Fibroblast of upper back skin (primary cell): ENCODE measurements at places on chromosomes 16 and 17.
A peak's percentile ranks its signal among the peaks of the same experiment; 100 is the strongest.

GRCh38 chr17:79053251-79053925, 21.2 kb upstream of the ENGASE start:
- peak; percentile 29 for DNase-seq

GRCh38 chr16:49697631-49698452, 158.1 kb downstream of the ZNF423 start:
- DNase-seq, result no peak

DNA sequence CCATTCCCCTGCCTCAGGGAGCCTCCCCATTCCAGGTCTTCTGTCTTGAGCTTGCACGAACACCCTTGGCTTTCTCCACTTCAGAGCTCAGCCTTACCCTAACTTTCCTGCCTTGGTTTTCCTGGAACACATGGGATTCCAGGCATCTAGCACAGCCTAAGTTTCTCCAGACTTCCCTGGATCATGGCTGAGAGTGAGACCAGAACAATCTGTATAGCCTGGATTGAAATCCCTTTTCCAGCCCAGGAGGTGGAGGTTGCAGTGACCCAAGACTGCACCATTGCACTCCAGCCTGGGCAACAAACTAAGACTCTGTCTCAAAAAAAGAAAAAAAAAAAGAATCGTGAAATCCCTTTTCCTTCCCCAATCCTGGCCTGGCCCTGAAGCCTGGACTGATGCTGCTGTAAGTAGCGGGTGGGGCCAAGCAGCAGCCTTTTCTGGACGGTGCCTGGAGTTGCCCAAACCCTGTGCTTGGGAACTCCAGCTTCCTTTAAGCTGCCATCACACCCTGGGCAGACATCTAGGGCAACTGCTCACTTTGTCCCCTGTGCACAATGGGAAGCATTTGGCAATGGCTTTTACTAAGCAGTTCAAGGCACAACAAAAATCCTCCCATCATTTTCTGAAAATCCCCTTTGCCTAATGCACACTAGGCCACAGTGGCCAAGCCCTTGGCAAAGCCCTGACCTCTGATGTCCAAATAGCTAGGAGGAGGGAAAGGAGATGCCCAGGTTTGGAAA, 12.0 kb upstream of the SLC16A5 start:
- DNase-seq, result no peak

GRCh38 chr16:80298676-80299075, 242.1 kb upstream of the DYNLRB2 start:
- DNase-seq, result no peak

GRCh38 chr16:79336437-79337229, 263.9 kb downstream of the MAF start:
- no peak for DNase-seq

DNA sequence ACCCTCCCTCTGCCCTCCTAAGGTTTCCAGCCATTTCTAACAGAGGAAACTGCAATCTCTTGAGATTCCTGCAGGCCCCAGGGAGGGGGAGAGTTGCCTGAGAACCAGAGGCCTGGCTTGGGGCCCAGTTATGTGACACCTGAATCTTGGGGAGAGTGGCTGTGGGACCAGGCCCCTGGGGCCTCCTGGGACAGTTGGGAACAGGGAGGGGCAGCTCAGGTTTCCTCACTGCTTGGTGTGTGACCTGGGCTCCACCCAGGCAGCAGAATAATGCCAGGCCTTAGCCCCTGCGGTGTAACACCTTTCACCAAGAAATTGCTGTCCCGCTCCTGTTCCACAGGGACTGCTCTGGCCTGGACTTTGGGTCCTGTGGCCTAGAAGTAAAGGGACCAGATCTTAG, 44.3 kb upstream of the CRHR1 start:
- DNase-seq, result no peak

GRCh38 chr17:57035971-57036481, 49.0 kb upstream of the AKAP1 start:
- no peak for DNase-seq

- no peak for DNase-seq
These were observed 4.5 kb downstream of the ALKBH5 start for GRCh38 chr17:18187821-18188761.

DNA sequence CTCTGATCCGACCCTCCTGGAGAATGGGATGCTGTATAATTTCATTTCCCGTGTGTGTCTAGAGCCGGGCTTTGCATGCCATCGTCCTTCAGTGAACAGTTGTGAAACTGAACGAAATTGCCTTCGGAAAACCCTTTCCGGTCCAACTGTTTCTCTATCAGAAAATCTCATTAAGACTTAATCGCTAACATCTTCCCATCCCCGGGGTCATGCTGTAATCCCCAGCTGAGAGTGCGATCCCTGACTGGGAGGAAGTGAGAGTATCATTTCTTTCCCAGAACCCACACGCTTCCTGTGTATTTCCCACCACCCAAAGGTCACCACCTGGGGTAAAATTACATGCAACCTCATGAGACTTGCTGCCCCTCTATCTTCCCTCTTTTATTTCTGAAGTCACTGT, 75.6 kb upstream of the RBFOX1 start:
- no peak for DNase-seq

DNA sequence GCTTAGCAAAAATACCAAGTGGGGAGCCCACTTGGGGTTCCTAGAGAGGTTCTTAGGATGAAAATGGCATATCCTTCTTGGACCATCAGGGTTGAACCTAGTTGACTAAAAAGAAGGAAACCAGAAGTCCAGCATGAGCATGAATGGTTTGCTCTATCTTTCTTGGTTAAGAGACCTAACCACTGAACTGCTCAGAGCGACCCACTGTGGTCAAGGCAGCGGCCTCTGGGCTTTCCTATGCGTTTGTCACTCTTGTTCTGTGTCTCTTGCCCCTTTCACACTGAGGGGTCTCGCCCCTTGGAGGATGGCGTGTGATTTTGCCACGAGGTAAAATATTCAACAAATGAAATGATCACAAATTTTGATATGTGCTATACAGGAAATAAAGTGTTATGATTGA, 526 bp upstream of the BORCS6 start:
- no peak for DNase-seq

GRCh38 chr16:11361701-11362451, 16.6 kb downstream of the RMI2 start:
- DNase-seq, result no peak

GRCh38 chr16:83967091-83967490, 953 bp upstream of the NECAB2 start:
- no peak for DNase-seq

GRCh38 chr16:4010225-4011158, 105.8 kb downstream of the ADCY9 start:
- DNase-seq, result no peak

- DNase-seq, result no peak
These were observed 12.2 kb upstream of the METRNL start for GRCh38 chr17:83067071-83067717.

- no peak for DNase-seq
These were observed 37.3 kb downstream of the PIEZO1 start for GRCh38 chr16:88747588-88748301.

- no peak for DNase-seq
These were observed 902 bp upstream of the DHRS7B start for GRCh38 chr17:21125862-21126261.

- DNase-seq, result no peak
These were observed 6.7 kb downstream of the ARL16 start for GRCh38 chr17:81676906-81677305.

DNA sequence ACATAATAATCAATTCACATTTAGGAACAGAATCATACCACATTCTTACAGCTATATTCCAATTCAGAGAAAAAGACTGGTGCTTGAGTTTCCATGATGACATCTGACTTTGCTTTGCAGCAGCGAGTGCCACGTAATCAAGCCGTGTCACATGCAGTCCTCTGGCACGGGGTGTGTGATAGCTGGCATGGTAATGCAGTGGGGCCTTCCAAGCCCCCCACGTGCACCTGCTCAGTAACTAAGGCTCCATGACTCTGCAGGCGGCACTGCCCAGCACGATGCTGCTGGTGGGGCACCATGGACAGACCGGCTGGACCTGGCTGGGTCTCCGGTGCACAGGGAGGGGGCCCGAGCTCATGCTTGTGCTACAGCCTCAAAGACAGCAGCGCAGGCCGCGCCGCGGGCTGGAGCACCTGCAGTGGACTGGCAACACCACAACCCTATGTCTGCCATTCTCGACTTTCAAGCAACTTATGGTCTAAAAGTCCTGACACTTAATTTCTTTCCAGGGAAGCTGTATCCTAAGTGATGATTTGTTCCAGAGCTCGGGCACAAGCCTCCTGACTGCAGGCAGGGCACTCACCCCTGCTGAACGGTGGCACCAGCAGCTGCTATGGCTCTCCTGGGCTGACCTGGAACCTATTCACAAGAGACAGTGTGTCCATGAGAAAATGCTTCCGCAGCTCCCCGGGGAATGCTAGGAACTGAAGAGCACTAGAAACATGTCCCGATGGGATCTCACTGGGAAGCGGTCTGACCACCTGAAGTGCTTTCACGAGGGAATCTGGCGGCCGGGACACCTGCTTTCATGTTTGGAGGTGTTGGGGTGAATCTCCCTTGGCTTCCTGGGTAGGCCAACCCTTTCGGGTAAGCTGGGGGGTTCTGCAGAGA, 99.5 kb upstream of the DNAH17 start:
- DNase-seq, result no peak

DNA sequence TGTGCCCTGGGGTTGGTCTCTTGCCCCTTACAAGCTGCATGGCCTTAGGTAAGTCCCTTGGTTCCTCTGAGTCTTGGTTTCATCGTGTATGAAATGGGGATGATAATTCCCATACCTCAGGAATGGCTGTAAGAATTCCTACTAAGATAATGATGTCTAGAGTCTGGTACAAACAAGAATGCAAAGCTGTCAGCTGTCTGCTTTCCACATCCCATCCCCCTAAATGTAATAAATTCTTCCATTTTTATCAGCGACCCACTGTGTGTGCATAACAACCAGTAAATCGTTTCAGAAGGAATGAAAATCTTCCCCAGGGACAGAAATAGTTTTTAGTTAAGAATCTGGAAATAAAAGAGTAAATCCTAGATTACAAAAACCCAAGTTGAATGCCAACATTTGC, 95.4 kb downstream of the CPPED1 start:
- no peak for DNase-seq

DNA sequence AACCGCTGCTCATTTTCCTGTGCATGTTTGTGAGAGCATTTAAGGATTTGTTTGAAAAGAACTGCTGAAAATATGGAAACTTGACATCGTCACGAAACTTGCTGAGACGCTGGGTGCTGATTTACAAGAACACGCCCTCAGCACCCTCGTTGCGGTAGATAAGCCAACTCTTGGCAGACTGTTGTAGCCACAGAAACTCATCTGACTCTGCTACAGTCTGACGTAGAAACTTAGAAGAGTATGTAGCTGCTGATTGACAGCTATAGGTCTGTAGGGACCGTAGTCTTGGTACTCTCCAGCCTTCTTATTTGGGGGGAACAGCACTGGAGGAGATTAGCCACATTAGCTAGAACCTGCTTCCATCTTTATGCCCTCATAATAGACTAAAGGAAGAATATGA, 36.1 kb upstream of the MYH2 start:
- DNase-seq, result no peak

DNA sequence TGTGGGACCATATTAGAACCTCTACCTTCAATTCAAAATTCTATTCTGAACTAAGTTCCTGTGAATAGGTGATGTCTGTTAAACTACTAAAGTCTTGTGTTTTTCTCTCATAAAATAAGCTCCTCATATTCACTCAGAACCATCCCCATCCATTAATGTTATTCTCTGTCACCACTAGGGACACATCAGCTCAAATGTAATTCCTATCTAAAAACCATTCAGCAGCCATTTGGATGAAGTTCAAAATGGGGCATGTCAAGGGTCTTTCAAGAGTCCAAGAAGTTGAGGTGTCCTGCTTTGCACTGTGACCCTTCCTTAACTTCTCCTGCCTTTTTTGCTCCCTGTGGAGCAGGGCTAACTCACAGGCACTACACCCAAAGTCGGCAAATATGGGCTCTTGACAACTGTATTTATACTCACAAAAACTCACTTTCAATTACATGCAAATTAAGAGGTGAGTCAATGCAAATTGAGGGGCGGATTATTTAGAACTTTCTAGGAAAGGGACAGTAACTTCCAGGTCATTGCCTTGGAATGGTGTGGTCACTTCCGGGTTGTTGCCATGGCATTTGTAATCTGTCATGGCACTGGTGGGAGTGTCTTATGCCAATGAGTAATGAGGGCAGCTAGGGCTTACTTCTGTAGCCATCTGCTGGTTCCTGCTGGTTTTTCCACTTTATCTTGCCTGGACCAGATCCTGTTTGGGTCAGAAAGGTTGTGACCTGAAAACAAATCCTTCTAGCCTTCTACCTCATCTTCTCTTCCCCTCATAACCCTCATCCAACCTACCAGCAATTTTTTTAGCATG, 128.2 kb upstream of the COX10 start:
- DNase-seq, result peak; percentile 32

GRCh38 chr16:17313085-17313611, 157.6 kb downstream of the XYLT1 start:
- peak; percentile 93 for DNase-seq

GRCh38 chr16:64656471-64656870, 465.4 kb downstream of the CDH11 start:
- DNase-seq, result no peak

DNA sequence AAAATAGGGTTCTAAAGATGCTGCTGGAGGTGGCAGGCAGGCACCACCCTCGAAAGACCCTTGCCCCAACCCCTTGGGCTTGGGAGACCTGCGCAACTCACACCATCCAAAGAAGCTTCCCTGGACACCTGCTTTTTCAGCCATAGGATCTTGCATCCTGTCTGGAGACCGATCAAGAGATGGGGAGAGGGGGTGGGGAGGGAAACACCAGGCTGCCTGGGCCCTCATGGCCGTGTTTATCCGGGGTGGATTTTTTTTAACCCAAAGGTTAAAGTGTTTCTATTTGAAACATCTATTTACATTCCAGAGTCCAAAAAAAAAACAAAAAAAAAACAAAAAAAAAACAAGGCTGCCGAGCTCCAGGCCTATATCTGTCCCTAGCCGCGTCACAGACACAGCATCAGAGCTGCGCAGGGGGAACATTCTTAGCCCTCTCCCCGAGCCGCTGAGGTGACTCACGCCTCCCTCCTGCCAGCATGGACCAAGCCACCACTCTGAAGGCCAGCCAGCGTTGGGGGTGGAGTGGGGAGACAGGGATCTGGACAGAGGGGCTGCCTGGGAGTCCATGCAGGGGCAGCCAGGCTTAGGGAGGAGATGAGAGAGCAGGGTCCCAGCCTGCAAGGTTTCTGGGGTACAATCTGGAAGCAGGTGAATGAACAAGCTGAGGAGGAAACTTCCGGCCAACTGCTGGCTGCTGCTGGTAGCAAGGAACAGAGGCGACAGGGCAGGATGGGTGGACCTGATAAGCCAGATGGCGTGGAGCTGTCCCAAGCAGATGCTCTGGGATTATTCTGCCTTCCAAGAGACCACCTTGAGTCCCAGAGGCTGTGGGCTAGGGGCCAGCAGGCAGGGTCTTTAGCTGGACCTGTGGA, 14.8 kb downstream of the HDAC5 start:
- peak; percentile 94 for DNase-seq

DNA sequence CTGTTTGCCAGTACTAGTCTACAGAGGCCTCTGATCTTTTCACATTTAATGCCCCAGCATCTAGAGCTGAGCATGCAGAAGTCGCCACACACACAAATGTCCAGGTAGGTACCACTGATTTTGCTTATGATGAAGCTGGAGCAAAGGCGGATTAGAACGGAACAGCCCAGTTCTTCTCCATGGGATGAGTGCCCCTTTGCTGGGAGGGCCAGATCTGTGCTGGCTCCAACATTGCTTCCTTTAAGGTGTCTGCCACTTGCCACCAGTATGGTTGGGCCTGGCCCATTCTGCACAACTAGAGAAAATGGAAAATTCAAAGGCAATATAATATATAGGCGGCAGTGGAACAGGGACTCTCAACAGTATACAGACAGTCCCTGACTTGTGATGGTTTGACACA, 2.2 kb upstream of the MNT start:
- DNase-seq, result no peak
